Stimulated activated CD8-positive, alpha-beta memory T cell treated with anti-CD3 and anti-CD28 coated beads, Interleukin-15, amount 100 ng/mL, for 1 hour (primary cell): ENCODE measurements at places on chromosomes 5 and 9.

DNA sequence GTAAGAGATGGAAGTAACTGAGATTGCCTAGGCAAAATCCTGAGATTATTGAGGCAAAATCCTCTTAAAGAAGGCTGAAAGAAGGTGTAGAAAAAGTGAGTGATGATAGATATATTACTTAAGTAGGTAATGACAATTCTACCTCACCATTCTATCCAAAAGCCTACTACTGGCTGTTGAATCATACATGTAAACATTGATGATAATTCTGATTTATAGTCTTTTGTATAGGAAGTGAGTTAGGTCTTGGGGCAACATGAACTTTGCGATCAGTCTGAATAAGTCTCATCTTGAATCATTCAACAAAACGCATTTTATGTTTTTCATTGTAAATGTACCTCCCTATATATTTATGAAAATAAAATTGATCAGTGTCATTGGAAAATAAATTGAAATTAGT, 99.6 kb downstream of the PARP8 start:
- no peak for DNase-seq

- no peak for DNase-seq
Observed at GRCh38 chr5:59158165-59158564, 575.3 kb downstream of the RAB3C start.

GRCh38 chr9:76311537-76311936, 82.7 kb downstream of the RFK start:
- DNase-seq: no peak

GRCh38 chr5:172493906-172494305, 39.6 kb upstream of the SH3PXD2B start:
- DNase-seq: no peak

DNA sequence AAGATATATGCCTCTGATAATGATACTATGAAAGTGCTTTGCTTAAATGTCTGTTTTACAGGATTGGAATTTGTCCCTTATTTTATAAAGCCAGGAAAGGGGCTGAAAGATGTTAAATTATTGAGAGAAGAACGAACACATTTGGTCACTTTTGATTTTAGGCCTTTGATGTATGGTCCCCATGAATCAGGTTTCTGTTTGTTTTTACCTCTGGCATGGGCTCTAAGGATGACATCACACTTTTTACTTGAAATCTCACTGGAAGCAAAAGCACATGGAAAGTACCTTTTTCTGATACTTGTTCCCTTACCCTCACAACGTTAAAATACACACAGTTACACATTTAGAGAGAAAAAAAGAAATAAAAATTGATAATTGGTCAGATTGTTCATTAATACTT, 6.9 kb downstream of the OTULIN start:
- no peak for DNase-seq

GRCh38 chr9:136994888-136995230, 1.5 kb downstream of the CLIC3 start:
- DNase-seq: no peak

DNA sequence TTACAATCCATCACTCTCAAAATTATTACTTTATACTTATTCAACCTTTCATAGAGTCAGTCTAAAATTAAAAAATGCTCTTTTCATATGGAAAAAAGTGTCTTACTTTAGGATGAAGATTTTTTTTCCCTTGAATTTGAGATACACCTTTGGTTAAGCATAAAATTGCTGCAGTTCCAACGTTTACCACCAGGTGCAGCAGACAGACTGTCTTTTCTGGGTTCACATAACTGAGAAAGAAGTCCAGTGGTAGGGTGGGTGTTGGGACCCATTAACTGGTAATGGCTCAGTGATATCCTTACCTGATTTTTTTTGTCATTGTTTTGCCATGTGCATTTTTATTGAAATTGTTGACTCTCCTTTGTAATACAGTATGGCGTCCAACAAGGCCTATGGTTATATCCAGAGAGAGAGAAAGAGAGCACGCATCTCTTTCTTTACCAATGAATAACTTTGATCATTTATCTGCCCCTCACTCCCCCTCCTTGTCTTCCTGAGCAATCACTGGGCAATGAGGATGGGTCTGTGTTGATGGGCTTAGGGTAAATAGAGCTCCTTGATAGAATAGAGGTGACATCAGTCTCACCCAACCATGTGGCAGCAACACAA, 98.4 kb downstream of the FBXL7 start:
- no peak for DNase-seq
